ENCODE measurements at places on chromosomes 1 and 21.

GRCh38 chr1:117967477-117967876 is 37.9 kb downstream of the WDR3 start:
- peak; percentile 22 for DNase-seq

GRCh38 chr1:25742316-25742715 is 57.7 kb upstream of the SELENON start:
- DNase-seq: no peak

GRCh38 chr1:157566484-157567300 is 14.4 kb upstream of the FCRL5 start:
- DNase-seq: peak; percentile 13

- DNase-seq: no peak
These were observed 17.1 kb downstream of the EPHA2 start for GRCh38 chr1:16138772-16139221.

GRCh38 chr21:34889320-34889675 is 159.8 kb downstream of the RUNX1 start:
- no peak for DNase-seq

DNA sequence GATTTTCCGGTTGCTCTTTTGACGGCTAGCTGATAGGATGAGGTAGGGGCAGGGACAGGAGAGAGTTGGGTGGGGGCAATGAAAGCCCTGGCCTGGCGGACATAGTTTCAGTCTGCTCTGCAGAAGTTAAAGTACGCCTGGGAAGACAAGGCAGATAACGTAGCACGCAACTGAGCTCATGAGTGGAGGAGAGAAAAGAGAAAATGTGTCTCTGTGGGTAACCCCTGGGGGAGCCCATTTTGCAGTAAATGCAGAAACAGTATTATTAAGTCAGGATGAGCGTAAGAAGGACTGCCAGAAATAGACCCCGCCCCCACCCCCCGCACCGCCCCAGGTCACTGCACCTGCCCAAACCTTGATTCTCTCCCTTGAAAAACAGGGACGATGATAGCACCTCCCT is 51.7 kb upstream of the TARBP1 start:
- DNase-seq: no peak

DNA sequence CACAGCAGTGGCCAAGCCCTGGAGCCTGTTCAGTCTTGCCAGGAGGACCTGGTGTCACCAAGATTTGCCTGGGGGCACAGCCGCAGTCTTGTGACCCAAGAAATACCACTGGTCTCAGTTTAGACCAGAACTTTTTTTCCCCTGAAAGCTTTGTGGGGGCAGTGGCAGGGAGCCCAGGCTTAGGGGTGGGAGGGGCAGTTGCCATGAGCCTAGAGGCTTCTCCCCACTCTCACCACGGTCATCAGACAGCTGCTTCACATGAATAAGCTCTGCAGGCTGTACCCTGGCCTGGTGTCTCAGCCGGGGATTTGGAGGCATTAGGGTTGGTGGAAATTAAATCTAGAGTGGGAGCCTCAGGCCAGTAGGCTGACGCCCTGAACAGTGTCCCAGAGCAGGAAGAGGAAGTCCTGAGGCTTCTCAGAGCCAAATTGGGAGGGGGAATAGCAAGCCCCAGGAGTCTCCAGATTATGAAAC is 73.7 kb downstream of the SLC16A1 start:
- DNase-seq: peak; percentile 5

- no peak for DNase-seq
These were observed 82.2 kb downstream of the NIBAN1 start for GRCh38 chr1:184892116-184892515.
